Hepatic stellate cell (primary cell): ENCODE measurements at places on chromosomes 3 and 15.

DNA sequence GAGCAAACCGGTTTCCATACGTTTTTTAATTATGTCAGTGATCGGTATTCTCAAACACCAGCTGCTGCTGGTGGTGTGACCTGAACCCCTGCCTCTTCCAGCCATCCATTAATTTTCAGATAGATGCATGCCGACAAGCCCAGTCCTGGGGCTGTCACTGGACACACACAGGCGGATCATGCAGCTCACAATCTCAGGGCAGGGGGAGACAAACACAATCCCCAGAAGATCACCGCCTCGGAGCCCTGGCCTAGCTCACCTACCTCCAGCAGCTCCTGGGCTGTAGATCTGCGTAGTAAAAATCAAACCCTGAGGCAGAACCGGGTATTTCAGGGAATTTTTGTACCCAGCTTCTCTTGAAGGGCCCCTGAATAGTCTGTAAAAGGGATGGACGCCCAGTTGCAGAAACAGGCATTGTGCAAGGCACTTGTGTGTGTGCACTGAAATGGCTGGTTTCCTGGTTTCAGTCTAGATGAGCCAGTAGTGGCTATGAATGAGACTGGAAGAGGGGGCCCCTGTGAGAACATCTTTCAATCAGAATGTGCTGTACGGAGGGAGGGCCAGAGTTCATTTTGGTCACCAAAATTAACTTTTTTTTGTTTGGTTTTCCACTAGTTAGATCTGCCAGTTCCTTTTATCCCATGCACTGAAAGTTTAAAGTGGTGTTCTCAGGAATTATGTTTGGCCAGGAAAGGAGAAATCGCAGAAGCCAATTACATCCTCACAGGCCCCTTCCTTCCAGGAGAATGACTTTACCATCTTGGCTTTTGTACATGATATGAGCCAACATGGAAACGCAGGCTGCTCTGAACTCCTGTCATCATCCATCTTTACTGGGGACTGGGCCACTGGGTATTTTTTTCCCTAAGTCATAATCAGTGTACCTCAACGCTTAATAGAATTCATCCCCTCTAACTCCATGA is 55.0 kb upstream of the RPL32 start:
- DNase-seq, result no peak

DNA sequence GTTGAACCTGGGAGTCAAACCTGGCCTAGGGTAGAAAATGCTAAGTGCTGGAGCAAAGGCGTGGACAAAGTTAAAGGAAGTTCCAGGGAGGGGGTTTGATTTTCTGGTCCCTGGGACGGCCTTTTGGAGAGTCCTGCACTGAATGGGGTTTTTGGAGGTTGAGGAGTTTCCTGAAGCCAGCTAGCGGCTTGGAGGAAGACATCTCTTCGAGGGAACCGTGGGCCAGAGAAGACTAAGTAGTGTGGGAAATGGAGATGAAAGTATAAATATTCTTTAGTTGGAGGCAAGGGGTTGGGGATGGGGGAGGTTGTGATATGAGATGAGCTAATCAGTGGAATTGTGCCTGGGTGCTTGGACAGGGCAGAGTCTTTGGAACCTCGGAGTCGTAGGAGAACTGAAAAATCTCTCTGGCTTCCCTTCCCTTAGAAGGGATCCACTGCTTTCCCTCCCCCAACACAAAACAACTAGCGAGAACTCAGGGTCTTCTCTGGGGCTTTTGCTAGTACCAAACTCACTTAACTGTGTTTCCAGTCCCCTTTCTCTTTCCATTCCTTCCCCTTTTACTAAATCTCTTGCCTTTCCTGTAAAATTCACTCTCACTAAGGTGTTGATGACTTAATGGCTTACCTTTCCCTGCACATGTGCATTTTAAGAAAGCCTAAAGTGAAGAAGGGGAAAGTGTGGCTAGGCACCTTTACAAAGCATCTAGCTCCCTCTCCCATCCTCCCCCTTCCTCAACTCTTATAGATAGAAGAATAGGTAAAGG is 1.0 kb downstream of the LPP start:
- DNase-seq, result peak; percentile 31

- DNase-seq, result no peak
Measured at GRCh38 chr3:182118066-182118465, 406.3 kb downstream of the SOX2 start.

DNA sequence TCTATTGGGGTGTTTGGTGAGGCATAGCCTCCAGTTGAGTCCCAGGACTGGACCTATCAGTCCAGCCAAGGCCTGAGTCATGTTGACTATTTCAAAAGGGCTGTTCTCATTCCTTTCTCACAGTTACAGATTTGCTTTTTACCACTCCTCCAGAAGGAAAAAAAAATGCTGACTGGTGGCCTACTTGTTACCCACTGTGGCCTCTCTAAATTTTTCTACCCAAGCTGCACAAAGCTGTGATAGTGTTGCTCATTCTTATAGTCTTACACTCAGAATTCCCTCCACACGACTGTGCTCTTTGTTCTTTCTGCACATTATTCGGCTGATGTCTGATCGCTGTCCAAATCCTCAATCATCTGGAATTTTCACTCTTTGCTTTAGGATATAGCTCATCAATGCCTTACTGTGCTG is 1142.2 kb downstream of the IGSF11 start:
- no peak for DNase-seq

- no peak for DNase-seq
Measured at GRCh38 chr15:51263726-51264125, 74.7 kb downstream of the CYP19A1 start.

DNA sequence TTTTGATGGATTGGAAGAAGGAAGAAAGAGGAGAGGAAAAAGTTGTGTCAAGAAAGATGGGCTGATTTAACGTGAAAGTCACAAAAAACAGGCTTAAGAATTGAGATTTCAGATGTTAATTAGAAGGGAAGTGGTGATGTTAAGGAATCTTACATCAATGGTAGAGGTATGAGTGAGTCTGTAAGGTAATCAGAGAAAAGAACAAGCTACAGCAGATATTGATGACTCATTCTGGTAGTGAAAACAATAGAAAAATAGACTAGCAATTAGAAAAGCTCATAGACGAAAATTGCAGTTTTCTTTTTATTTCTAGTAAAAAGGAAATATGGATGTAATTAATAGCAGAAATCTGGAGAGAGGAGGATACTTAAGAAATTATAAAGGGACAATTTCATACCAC is 559.6 kb downstream of the MCTP2 start:
- DNase-seq, result no peak

DNA sequence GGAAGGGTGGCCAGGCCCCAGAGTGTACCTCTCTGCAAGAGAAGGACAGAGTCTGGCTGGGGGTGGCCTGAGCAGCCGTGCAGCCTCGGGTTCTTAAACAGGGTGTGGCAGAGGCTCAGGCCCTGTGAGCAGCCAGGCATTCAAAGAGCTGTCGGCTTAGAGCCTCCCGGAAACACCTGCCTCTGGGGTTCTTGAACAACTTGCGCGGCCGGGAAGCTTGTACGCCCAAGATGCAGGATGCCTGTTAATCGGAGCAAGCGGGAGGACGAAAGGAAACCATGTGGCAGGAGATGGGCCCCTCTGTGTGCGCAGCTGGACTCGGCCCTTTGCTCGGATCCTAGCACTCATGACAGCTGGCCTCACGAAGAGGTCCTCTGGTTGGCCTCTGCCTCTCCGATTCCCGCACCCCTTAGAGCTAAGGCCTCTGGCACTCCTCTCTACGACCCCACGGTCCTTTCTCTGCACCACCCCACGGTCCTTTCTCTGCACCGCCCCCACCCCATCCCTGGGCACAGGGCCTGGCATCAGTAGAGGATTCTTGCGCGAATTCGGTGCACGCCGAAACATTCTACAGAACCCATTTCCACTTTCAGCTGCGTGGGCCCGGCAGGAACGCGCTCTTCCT is 23.9 kb upstream of the TXNRD3 start:
- no peak for DNase-seq

DNA sequence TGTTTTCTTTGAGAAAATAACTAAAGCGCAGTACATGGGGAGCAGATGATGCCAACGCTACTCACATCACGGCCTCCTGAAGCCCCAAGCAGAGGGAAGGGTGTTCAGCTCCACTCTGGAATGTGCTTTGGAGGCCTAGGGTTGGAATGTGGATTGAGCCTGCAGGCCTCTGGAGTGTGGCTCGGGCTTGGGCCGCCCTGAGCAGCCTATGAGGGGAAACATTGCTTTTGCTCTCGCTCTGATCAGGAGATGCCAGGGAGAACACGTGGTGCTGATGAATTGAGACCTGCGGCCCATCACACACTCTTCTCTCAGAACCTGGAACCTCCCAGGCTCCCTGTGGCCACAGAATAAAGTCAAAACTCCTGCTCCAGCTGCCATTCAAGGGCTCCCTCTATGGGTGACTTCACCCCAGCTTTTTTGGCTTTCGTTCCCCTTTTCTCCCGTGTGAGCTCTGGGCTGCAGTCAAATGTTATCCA is 23.3 kb downstream of the CCDC13 start:
- DNase-seq, result peak; percentile 58

DNA sequence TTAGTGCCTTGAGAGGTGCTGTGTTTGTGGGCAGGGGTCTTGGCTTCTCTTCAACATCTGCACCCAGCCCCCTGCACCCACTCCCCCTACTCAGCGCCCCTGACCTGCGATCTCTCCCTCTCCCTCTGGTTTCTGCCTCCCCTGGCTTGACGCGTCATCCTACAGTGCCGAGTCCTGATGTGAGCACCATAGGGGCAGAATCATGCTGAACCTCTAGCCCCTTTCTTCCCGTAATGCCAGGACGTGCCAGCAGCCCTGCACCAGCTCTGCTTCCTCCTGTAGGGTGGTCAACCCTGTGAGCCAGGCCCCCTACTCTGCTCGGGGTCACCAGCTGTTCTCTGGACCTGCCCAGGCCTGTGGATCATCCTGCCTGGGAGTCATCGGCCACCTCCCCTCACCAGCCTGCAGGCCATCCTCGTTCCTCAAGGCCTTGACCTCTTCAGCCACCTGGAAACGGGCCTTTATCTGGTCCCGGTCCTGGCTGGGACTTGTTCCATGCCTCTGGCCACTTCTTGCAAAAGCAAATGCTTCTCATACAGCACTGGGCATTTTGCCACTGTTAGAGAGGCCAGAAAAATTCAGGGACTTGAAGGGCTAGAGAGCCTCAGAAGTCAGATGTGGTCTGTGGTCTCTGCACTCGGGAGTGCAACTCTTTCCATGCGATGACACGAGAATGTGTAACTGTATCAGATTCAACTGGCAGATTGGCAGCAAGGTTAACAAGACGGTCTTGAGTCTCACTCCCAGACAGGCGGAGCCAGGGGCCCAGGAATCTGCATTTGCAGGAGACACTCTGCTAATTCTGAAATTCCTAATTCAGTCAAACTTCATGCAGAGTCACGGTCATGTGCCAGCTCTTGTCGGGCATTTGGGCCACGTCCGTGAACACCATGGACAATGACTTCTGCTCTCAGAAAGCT is 16.7 kb upstream of the KLF15 start:
- no peak for DNase-seq

GRCh38 chr3:36804295-36805055 is 40.1 kb upstream of the DCLK3 start:
- DNase-seq, result no peak

- no peak for DNase-seq
Measured at GRCh38 chr3:110236976-110237610, 834.5 kb upstream of the NECTIN3 start.
